Hippocampal formation (tissue), 2 donors: ENCODE measurements at places on chromosomes 5 and 9.
A peak's percentile ranks its signal among the peaks of the same experiment; 100 is the strongest.

- no peak for DNase-seq
Observed at GRCh38 chr9:133754187-133754586, 16.0 kb upstream of the SARDH start.

DNA sequence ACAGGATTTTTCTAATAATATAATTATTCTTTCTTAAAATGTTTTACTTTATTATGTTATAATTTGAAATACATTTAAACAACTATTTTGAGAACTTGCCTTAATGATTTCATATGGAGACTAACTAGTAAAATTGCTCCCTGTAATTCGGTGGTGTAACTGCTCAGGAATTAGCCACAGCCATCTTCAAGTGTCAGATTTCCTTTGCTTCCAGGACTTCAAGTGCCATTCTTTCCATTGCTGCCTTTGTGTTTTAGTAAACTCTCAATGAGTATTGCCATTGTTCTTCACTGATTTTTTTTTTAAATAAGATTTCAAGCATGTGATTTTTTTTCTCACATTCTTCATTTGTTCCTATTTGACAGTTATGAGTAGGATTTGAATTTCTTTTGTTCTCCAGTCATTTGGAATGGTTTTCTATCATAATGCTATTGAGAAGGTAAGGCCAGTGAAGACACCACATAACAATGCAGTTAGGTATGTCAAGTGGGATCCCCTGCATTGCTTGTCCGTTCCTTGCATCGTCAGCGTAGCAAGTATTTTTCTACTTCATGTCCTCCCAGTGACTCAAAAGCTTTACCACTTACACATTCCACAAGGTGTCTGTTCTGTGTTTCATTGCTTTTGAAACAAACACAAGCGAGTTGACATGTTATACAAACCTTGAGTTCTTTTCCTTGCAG lies 83.7 kb downstream of the LNPEP start:
- no peak for DNase-seq

DNA sequence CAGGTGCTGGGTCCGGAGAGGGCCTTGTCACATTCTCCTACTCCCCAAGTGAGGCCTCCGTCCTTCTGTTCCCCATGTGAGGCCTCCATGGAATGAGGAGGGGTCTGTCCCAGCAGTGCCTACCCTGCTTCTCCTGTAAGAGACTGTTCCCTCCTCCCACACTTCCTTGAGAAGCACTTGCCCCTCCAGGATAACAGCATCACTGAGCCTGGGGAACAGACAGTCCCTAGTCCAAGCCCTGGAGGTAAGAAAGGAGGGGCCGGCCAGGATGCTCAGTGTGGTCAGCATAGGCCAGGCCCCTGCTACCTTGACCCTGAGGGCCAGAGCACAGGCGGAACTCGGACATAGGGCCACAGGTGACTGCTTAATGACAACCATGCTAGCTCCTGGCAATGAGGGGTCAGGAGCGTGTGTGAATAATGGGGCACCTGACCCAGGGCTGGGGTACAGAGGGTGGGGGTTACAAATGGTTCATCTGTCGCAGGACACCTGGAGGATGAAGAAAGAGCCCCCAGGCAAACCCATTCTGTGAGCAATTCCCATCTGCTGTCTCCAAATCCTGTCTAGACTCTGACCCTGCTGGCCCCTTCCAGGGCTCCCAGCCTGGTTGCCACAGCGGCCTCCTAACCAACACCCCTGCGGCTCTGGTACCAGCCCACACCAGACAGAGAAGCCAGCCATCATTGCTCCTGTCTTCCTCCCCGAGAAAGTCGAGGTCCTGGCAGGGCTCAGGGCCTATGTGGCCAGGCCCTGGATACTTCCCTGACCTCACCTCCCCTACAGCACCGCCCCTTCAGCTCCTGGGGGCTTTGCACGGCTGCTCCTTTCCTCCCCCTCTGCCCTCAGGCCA lies 20.3 kb downstream of the RALGDS start:
- DNase-seq: no peak

- no peak for DNase-seq
Observed at GRCh38 chr9:9819886-9820285, 792.9 kb downstream of the PTPRD start.

GRCh38 chr5:103890313-103890712 lies 327.7 kb upstream of the NUDT12 start:
- DNase-seq: peak; percentile 23

GRCh38 chr9:117043159-117043558 lies 356.1 kb downstream of the TRIM32 start:
- no peak for DNase-seq
